CD4-positive, alpha-beta T cell treated with Interleukin-1 beta for 1 hour (primary cell): ENCODE measurements at places on chromosomes 6 and 20.

GRCh38 chr6:13407709-13408695 is 79.4 kb downstream of the GFOD1 start:
- no peak for DNase-seq

- no peak for DNase-seq
These were observed 30.7 kb downstream of the SSR1 start for GRCh38 chr6:7282097-7282906.

DNA sequence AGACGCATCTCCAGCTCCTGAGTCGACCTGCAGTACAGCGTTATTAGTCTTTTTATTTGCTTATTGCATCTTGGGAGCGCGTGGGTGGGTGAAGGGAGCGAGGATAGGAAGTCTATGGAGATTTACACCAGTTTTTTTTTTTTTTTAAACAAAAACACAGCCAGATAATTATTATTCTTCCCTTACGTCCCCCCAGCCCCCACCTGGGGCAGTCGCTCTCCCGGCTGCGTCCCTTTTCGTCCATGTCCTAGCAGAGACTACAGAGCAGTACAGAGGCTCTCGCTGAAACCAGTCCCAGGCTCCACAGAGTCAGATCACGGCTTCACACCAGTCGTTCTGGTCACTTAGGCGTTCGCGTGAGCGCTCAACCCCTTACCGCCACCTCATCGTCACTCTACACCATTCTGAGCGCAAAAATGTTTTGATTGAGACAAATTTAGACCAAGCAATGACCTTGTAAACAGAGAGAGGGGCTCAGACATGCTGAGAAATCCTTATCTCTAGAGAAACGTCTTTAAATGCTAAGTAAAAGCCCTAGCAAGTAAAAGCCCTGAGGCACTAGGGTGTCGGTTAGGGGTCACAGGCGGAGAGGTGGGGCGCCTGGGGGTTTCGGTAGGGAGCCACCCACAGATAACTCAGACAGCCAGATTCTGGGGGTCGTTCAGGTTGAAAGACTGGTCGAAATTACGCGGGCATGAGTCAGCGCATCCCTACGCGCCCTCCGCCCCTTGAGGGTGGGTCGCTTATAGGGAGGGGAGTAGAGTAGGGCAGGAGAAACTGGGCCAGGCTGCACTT is 975 bp upstream of the PPT2 start:
- DNase-seq = no peak

DNA sequence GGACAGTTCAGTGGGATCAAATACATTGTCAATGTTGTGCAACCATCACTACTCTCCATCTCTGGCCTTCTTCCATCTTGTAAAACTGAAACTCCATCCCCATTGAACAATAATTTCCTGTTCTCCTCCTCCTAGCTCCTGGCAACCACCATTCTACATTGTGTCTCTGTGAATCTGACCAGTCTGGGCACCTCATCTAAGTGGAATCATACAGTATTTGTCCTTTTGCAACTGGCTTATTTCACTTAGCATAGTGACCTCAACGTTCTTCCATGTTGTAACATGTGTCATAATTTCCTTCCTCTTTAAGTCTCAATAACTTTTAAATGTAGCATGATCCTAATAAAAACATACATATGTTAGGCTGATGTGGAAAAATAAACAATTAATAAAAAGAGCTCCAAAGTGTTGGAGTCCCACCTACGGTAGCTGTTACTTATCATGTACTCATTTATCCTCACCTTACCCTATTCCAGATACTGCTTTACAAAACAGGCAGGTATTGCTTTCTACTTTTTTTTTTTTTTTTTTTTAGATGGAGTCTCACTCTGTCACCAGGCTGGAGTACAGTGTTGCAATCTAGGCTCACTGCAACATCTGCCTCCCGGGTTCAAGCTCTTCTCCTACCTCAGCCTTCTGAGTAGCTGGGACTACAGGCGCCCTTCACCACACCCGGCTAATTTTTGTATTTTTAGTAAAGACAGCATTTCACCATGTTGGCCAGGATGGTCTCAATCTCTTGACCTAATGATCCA is 91.9 kb downstream of the TNFAIP3 start:
- DNase-seq = no peak

GRCh38 chr6:136333824-136334464 is 44.3 kb upstream of the BCLAF1 start:
- DNase-seq = no peak

GRCh38 chr6:121497970-121498375 is 62.5 kb downstream of the GJA1 start:
- DNase-seq = no peak

DNA sequence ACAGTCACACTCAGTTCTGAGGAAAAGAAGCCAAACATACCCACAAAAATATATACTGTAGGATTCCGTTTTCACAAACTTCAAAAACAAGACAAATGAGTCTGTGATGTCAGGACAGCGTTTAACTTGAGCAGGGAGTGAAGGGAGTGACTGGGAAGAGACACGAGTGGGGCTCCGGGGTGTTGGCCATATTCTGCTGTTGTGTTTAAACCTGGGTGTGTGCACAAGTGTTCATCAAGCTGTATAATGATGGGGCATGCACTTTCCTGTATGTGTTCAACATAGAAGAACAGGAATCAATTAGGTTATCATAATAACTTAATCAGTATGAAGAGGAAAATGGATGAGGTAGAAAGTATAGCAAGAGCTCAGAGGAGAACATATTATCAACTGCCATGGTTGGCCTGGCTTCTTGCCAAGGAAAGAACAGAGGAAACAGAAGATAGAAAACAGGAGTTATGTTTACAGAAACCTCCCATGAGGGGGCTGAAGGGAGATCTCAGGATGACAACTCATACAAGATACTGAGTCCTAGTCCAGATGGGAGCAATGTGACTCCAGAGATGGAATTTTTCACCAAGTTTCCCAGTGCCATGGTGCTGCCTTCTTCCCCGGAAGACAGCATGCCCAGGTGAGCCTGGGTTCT is 15.1 kb upstream of the AFDN start:
- DNase-seq = no peak

- no peak for DNase-seq
These were observed 155.5 kb upstream of the DST start for GRCh38 chr6:56798163-56798562.

DNA sequence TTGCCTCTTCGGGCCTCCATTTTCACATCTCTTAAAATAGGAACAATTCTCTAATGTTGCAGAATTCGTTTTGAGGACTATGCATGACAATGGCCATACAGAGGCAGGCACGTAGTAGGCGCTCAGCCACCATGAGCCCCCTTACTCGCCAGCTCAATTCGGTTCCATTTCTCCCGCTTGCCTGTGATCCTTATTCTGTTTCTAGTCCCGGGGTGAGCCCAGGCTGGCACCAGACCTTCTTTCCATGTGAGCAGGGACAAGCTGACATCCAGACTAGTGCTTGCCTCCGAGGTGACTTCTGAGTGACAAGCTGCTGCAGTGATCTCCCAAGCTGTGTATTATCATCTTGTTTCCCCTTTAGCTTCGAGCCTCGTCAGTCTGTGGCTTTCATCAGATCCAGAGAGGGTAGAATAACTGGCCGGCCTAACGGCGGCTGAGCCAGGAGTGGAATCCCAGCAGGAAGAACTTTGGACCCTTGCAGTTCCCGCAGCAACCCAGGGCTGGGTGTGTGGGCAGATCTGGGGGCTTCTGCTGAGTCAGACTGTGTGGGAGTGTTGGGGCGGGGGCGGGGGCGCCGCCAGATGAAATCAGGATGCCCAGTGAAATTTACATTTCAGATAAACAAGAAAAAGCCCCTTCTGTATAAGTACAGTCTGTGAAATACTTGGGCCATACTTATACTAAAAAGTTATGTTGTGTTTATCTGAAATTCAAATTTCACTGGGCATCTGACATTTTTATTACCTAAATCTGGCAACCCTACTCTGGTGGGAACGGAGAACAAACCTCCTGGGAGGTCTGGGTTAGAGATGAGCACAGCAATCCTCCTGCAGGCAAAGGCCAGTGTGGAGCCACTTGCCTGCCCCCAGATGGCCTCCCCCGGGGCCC is 10.9 kb downstream of the BANF2 start:
- DNase-seq = no peak

- no peak for DNase-seq
These were observed 21.6 kb downstream of the CALHM6 start for GRCh38 chr6:116482780-116483179.

- no peak for DNase-seq
These were observed 712.0 kb upstream of the NRSN1 start for GRCh38 chr6:23414051-23414445.

- DNase-seq = no peak
These were observed 3.2 kb upstream of the KIAA0408 start for GRCh38 chr6:127462376-127462775.

DNA sequence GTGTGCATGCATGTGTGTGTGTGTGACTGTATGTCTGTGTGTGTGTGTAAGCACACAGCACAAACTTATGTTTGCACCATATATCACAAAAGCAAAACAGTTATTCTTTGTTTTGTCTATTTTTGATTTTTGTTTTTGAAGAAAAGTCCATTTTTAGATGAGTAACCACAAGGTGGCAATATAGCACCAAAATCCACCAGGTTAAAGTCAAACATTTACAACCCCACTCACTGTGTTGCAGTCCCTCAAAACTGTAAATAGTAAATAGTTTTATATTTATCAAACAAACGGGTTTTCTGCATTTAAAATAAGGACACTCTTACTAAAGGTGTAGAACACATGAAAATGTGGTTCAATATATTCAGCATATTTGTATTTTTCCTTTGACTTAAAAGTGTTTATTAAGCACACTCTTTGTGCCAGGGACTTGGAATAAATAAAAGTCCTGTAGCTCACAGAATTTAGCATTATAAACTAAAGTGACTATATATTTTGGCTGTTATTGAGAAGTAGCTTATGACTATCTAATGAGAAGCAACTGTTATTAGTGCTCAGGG is 118.5 kb downstream of the GFRAL start:
- no peak for DNase-seq

- no peak for DNase-seq
These were observed 37.0 kb downstream of the FOXO3 start for GRCh38 chr6:108597572-108598304.

DNA sequence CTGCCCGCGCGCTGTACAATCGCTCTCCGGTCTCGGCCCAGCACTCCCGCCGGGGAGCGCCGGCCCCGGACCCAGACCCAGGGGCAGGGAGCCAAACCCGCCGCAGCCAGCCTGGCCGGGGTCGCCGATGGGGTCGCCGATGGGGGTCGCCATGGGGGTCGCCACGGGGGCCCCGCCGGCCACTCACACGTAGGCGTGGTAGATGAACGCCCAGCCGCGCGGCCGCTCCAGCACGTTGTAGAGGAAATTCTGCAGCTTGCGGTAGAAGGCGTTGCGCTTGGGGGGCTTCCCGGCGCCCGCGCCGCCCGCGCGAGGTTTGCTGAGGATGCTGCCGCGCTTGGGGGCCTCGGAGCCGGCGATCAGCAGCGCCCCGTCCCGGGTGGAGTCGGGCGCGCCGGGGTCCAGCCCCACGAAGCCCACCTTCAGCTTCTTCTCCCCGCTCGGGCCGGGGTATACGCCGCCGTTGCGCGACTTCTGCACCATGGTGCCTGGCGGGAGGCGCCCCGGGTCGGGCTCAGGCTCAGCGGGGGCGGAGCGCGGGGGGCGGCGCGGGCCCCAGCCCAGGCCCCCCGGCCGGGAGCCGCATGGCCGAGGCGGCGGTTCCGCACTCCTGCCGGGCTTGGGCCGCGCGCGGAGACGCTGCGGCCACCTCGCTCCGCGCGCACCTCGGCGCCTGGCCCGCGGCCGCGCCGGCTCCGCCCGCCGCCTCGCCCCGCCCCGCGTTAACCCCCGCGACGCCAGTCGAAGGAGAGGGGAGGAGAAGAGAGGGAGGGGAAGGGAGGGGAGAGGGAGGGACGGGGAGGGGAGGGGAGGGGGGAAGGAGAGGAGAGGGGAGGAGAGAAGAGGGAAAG is at the start of gene KCNQ2:
TSS of gene KCNQ2 (minus strand) at position 675 of the 851 bp plus-strand sequence. CDS start at position 483, 192 bp downstream.
- DNase-seq = no peak

GRCh38 chr6:108738684-108739416 is 109.4 kb upstream of the ARMC2 start:
- no peak for DNase-seq

DNA sequence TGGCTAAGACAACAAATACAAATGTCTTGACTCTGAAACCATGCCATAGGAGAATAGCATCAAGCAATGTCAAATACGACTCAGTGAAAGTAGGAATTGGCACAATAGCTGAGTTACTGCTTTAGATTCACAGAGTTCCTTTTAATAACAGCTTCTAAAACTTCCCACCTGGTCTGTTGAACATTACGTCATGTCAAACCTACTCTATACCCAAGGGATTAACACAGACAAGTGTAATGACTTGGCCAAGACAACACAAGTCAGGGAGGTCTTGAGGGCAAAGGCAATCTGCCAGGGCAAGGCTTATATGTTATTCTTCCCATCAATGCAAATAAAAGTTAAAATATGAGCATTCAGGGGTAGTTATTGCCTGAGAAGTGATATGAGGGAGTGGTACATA is 265.1 kb upstream of the PRDM1 start:
- no peak for DNase-seq

- no peak for DNase-seq
These were observed 3.5 kb upstream of the PRIM2 start for GRCh38 chr6:57313711-57314471.

DNA sequence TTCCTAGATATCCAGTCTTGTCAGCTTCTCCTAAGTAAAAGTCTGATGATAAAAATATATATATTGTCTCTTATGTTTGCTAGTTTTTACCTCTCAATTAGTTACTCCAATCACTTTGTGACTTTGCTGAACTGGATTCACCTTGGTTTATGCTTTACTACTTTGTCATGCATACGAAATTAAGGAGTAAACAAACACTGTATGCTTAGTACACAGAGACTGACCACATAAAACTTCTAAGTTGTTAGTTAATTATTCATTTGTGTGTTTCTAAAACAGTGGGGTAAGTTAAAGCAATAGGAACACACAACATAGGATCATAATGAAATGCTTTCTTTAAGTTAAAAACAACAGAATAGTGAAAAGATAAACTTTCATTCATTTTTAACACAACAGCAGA is 877.3 kb upstream of the MAP3K7 start:
- no peak for DNase-seq

- DNase-seq = no peak
These were observed 16.8 kb upstream of the KCNK16 start for GRCh38 chr6:39339096-39339867.

DNA sequence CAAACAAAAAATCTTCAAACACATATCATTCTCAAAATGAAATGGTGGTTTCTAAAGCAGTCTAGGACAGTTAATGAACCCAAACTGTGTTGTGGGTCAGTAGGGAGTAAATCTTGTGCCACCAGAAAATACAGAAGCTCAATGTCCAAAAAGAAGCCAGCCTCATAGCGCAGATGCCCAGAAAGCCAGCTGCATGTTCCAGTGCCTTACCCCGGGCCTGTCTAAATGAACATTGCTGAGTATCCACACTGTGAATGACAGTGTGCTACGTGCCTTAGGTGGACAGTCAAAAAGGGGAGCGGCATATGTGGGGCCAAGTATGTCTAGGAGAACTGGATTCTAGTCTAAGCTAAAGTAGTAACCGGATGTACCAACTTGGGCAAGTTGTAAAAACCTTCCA is 10.9 kb downstream of the FYN start:
- no peak for DNase-seq
